Activated CD8-positive, alpha-beta memory T cell treated with anti-CD3 and anti-CD28 coated beads for 1 hour (primary cell): ENCODE measurements at places on chromosomes 1 and 21.

DNA sequence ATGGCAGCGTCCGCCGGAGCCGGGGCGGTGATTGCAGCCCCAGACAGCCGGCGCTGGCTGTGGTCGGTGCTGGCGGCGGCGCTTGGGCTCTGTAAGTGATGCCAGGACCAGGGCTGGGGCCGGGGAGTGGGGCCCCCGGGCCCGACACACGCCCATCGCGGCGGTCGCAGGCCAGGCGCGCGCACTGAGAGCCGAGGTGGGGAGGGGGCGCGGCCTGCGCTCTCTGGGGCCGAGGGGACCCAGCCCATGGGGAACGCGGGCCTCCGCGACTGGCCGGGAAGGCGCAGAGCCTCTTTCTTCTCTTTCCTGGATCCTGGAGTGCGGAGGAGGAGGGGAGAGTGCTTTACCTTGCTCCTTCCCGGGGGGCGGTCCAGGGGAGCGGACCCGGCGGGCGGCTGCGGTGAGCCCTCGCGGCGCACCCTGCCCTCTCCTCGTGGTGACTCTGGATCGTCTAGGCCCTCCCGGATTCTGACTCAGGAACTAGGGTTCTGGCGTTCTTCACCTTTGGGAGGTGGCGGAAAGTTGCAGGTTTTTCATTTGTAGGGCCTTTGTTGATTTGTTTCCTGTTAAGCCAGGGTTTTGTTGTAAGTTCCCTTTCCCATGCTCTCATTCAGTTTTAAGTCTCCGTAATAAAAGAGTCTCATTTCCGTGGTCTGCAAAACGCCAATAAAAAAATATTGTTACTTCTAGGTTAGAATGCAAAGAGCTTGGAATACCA lies 529 bp downstream of the MPZL1 start:
- no peak for DNase-seq

DNA sequence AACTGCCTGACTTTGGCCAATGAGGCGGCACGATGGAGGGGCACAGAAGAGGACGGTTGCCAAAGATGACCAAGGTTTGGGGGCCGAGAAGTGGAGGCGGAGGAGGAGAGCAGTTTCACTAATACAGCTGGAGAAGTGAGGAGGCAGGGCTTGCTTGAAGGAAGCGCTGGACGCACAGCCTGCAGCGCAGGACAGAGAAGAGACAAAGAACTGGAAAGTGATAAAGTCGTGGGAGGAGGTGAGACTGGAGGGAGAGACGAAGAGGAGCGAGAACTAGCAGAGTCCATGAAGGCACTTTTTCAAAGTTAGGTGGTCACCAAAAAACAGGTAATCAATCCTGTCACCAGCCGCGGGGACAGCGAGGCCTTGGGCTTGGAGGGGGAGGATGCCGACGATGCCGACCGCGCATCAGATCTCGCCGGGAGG lies 771 bp downstream of the PACC1 start:
- DNase-seq, result peak; percentile 27

GRCh38 chr1:240362826-240363225 lies 249.1 kb downstream of the GREM2 start:
- DNase-seq, result no peak

GRCh38 chr1:199684686-199685273 lies 342.7 kb upstream of the NR5A2 start:
- no peak for DNase-seq

DNA sequence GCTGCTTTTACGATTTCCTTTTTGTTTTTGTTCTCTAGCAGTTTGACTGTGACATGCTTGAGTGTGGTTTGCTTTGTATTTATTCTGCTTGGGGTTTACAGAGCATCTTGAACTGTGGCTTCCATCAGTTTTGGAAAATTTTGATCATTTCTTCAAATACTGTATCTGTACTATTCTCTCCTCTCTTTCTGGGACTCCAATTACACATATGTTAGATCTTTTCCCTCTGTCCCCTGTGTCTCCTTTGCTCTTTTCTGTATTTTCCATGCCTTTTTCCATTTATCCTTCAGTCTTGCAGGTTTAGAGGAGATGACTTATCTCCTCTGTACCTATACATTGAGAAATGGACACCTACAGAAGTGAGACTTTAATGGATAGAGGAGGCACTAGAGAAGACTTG lies 31.7 kb downstream of the COQ8A start:
- DNase-seq, result no peak

DNA sequence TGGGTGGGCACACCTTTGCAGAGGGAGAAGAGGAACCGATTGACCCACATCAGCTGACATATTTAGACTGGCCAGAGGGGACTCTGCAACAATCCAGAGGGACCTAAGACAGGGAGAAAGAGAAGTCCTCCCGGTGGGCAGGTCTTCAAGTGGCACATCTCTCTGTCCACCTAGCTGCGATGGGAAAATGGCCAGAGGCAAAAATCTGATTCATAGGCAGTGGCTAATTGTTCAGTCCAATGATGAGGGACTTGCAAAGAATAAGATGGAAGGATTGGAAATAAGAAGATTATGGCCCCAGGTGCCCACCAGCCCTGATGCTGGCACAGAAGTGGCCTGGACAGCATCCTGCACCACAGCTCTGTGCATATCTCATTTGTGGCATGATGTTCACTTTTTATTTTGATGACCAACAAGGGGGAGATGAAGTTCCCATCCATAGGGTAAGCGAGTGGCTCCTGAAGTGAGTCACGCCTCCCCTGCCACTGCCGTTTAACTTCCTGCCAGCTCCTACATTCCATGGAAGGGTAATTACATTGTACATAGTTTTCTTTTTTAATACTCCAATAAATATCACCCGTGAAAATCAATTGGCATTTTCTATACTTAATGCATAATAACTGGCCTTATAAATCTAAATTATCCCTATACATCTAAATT lies 659.6 kb downstream of the MATN1 start:
- no peak for DNase-seq

GRCh38 chr21:16838331-16838730 lies 674.5 kb upstream of the CXADR start:
- no peak for DNase-seq

DNA sequence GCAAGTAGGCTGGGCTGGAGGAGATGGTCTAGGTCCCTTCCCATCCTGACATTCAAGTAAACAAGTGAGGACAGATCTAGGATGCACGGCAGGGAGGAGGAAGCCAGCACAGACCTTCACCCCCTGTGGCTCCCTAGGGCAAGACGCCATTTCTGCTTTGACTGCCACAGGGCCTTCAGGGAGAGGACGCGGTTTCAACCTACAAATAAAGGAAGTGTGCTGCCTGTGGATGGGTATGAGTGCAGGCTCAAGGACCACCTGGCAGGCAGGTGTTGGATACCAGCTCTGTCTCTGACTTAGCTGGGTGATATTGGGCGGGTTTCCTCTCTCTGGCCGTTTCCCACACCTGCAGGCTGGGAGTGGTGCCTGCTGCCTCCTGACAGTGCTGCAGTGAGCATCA lies 16.2 kb downstream of the SLC2A1 start:
- DNase-seq, result no peak

DNA sequence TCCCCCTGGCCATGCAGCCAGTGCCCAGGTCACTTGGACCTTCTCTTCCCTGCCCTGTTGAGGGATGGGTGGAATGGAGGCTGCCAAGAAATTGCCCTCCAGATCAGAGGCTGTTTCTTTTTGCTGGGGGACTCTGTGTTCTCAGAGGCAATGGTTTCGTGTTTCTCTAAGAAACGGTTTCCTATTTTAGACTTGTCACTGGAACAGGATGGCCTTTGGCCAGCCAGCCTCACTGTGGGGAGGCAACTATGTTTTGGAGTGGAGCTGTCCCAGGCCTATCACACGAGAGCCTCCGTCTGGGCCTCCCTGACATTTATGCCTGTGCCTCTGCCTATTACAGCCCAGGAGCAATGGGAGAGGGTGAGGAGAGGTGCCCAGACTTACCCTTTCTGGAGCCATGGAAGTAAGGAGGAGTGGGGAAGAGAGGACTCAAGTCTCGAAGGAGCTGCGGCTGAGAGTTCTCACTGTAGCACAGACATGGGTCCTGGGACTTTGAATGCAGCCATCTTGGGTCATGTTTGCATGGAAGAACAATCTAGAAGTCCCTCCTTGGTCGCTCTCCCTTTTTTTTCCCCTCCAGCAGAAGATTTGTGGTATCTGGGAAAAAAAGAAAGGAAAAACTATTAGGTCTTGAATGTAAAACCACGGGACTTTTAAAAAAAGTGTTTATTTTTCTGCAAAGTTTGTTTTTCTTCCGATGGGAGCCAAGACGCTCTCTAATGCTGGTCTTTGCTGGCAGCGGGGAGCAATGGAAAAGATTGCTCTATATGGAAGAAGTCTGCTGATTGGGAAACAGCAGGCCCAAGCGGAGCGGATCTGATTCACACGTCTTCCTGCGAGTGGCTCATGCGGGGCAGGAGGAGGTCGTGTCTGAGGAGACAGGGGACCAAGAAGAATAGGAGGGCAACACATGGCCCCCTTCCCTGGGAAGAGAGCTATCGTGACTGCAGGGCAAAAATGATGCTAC lies 219.2 kb downstream of the FOXD2 start:
- DNase-seq, result no peak

- no peak for DNase-seq
These were observed 317.1 kb downstream of the DPYD start for GRCh38 chr1:97603776-97604175.

- DNase-seq, result no peak
These were observed 106.6 kb downstream of the BCAR3 start for GRCh38 chr1:93574991-93575390.

DNA sequence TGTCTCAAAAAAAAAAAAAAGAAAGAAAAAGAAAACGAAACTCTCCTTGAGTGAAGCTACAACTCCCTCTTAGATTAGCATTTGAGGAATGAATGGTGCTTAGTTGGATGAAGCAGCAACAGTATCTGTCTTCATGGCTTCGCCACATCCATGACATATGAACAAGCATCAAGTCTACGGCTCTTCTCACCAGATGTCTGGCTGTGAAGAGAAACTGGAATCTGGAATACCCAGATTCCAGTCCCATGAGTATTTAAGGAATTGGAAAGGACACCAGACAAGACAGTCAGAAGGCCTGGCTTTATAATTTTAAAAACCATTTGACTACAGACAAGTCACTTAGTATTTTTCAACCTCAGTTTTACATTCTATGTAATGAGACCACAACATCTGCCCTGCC lies 38.0 kb upstream of the TADA1 start:
- no peak for DNase-seq

GRCh38 chr1:23356471-23357137 lies 12.5 kb upstream of the HNRNPR start:
- DNase-seq, result no peak

- no peak for DNase-seq
These were observed 2.5 kb downstream of the PPP1R15B start for GRCh38 chr1:204409123-204409522.

DNA sequence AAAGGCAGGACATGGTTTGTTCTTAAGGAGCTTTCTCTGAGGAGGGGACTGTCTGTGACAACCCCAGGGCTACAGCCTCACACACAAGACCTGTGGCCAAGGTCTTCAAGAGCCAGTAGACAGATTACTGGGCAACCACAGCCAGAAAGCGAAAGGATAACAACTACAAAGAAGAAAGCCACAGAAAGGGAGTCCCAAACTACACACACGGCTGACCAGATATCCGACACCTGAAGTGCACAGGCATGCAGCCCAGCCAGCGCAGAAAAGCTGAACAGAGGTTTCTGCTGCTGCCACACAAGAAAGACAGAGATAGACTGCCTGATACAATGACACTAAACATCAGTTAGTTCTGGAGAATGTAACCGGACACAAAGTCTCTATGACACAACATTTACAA lies 21.4 kb upstream of the NADK start:
- DNase-seq, result no peak

DNA sequence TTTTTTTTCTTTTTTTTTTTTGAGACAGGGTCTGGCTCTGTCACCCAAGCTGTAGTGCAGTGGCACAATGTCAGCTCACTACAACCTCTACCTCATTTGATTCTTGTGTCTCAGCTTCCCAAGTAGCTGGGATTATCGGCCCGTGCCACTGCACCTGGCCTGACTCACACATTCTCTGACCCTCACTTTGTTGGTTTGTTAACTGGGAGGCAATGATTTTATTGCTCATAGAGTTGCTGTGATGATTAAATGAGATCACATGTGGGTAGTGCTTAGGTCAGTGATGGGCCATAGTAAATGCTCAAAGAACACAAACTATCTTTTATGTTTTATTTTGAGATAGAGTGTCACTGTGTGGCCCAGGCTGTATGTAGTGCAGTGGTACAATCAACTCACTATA lies 47.3 kb upstream of the SSBP3 start:
- no peak for DNase-seq

DNA sequence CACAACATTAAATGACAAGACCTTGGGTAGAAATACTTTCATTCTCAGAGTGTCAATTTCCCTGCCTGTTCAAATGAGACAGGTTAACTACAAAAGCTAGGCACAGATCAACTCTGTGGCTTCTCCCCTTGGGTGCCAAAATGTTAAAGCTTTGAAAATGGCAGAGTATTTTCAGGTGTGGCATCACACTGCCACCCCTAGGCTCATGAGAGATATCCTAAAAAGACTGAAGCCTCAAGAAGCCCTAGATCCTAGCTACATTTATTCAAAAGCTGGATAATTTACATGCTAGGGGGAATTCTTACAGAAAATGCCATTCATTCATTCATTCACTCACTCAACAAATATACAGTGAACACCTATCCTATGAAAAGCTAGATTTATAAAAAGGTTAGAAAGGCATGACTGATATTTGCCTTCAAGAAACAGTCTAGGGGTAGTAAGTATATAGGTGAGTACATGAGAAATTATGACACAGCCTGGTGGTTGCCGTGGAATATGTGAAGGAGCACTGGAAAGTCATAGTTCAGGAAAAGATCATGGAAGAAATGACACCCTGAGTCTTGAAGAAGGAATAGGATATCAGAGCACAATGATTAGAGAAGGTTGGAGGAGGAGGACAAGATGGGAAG lies 15.9 kb upstream of the RAB4A start:
- no peak for DNase-seq

DNA sequence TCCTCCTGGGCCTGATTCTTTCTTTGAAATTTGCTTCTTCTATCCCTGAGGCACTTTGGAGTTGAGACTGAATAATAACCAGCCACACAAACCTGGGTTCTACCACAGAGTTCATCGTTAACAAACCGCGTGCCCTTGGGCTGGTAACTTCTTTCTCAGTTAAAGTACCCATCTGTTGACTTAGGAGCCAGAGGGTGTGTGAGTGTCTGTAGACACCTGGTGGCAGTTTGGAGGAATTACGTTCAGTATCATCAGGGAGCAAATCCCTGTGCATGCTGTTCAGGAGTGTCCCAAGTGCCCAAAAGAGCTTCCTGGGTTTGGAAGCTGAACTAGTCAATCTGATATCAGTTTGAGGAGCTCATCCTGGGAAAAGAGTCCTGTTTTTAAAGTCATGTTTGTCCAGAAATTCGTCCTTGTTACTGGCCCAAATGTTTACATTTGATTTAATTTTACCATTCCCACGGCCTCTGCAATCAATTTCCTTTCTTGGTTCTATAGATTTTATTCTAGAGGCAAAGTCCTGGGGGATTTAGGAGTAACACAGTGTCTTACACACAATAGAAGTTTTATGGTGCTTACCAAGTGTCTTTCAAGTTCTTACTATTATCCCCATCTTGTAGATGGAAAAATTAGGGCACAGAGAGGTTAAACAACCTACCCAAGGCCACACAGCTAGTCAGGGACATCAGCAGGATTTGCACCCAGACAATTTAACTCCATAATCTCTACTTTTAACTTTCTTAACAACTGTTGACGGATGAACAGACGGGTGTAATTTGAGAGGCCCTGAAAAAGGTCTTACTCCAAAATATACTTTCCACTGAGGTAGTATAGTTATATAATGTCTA lies 26.7 kb upstream of the RPTN start:
- peak; percentile 7 for DNase-seq
